ENCODE measurements at places on chromosomes 4 and X.

DNA sequence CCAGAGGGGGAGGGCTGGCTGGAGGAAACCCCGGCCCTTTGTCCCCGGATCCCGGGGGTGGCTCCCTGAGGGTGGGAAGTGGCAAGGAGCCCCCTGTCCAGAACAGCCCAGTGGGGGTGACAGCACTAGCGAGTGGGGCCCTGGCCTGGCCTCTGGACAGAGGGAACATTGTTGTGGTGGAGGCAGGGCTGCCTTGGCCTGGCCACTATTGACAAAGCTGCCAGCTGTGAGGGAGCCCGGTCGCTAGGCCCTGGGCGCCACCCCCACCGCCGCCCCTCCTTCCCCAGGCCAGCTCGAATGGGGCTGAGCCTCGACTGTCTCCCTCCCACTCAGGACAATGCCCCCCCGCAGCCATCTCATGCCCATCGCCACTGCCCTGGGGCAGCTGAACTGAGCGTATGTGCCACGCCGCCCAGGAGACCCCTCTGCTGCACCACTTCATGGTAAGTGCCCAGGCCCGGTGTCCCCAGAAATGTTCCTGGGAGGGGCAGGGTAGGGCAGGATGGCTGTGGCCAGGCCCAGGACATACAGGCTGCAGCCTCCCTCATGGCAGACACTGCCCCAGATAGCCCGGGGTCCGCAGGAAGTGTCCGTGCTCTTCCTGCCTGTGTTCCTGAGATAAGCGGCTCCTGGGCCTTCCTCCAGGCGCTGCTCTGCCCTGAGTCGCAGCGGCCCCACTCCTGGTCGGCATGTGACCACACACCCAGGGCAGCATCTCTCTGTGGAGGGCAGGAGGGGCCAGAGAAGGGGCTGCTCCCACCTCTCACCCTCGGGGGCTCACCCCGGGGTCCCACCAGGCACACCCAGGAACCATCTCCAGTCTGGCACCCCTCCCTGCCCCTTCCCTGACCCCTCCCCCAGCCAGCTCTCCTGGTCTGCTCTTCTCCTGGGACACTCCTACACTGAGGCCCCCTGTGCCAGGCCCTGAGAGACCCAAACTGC, 1.4 kb downstream of the PLXNB3 start:
- no peak for DNase-seq

GRCh38 chr4:83618431-83618830, 82.5 kb downstream of the GPAT3 start:
- DNase-seq = no peak

DNA sequence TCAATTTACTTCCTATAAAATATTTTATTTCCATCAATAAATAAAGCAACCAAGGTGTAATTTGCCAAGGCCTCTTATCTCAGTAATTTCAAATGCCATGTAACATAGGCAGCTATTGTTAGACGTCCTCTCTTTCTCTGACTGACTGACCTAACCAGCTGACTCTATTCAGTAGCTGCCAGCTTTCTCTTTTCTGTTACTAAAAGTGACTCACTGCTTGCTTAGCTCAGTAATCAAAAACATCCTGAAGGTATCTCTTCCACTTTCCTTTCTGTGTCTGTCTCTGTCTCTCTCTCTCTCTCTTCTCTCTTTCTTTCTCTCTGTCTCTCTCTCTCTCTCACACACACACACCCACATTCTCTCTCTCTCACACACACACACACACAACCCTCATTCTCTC, 134.2 kb downstream of the SPOCK3 start:
- no peak for DNase-seq

- no peak for DNase-seq
Measured at GRCh38 chr4:16864199-16864598, 34.2 kb downstream of the LDB2 start.
